Epithelial cell of umbilical artery (primary cell): ENCODE measurements at places on chromosomes 13 and 19. TPM values are rescaled to one million over a fixed set of nuclear protein-coding genes. Genes with fewer than 3 reads are reported as not detected.

The COMP gene
- not detected in 2 replicates for total RNA-seq

The COG3 gene
- total RNA-seq = 29.6 and 33.1 TPM in 2 replicates

The COX6B2 gene
- under 0.01 TPM in 1 of 2 replicates, not detected in the other for total RNA-seq

The ADAMTSL5 gene
- total RNA-seq = 0.15 and 0.32 TPM in 2 replicates

The SYCN gene
- total RNA-seq = not detected in 2 replicates

The MAMSTR gene
- 0.32 TPM in 1 of 2 replicates, not detected in the other for total RNA-seq

The KLK4 gene
- not detected in 2 replicates for total RNA-seq

The PRODH2 gene
- not detected in 2 replicates for total RNA-seq

The CYP2A6 gene
- total RNA-seq = not detected in 2 replicates

The CEBPA gene
- total RNA-seq = under 0.01 and 0.32 TPM in 2 replicates

The ICAM4 gene
- total RNA-seq = 0.65 and 1.4 TPM in 2 replicates

The ZNF606 gene
- total RNA-seq = 8.4 and 9.4 TPM in 2 replicates

The SIGLEC8 gene
- total RNA-seq = not detected in 2 replicates

The NLRP9 gene
- total RNA-seq = not detected in 2 replicates

The ERFL gene
- not detected in 2 replicates for total RNA-seq

The FFAR1 gene
- not detected in 2 replicates for total RNA-seq

The BSG gene
- 307 and 357 TPM in 2 replicates for total RNA-seq

The IGSF23 gene
- not detected in 2 replicates for total RNA-seq

The OR4F17 gene
- not detected in 2 replicates for total RNA-seq

The AZU1 gene
- total RNA-seq = not detected in 2 replicates

The GFY gene
- total RNA-seq = not detected in 2 replicates

The VAV1 gene
- not detected in 2 replicates for total RNA-seq

The THOP1 gene
- 86.1 and 119 TPM in 2 replicates for total RNA-seq

The CEACAM16 gene
- total RNA-seq = not detected in 2 replicates

The IGFL1 gene
- total RNA-seq = not detected in 2 replicates

The ENOX1 gene
- 0.65 and 8.5 TPM in 2 replicates for total RNA-seq

The SERPINE3 gene
- not detected in 2 replicates for total RNA-seq

The ARID3A gene
- 2.7 and 7.1 TPM in 2 replicates for total RNA-seq
